ENCODE measurements at places on chromosomes 3 and 15.

DNA sequence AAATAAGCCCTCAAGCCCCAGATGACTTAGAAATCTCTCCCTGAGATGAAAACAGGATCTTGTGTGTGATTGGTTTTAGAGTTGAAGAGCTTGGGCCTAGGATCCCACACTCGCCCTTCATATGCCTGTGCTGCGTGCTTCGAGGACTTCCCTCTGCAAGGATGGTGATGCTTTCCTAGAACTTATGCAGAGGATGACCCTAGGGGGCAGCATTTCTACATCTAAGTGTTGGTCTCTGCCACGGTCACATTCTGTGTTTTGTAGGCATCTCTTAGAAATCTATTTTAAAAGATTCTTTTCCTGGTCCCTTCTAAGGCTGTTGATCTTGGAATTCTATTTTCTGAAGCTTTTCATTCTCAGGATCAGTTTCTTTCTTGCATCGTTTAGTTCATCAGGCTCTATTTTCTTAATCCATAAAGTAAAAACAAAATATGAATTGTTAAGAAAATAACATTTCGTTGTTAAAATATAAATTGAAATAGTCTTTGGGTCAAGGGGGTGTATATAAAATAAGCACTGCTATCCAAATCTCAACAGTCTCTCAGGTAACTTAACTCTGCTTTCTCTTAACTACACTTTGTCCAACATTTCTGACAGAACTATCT lies 45.7 kb downstream of the WDR76 start:
- DNase-seq, result no peak

DNA sequence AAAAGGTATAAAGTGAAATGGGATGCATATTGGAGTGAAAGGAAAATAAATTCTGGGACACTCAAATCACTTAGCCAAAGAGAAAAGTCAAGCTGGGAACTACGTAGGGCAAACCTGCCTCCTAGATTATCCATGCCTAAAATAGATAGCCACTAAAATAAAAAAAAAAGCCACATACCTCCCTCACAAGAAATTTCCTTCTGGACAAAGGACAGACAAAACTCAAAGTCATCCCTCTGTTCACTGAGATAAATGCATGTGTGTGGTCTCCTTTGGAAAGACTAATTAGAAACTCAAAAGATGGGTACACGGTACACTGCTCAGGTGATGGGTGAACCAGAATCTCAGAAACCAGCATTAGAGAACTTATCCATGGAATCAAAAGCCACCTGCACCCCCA lies 65.2 kb upstream of the MME start:
- DNase-seq, result no peak

- no peak for DNase-seq
Measured at GRCh38 chr3:21599890-21600289, 151.1 kb downstream of the ZNF385D start.

DNA sequence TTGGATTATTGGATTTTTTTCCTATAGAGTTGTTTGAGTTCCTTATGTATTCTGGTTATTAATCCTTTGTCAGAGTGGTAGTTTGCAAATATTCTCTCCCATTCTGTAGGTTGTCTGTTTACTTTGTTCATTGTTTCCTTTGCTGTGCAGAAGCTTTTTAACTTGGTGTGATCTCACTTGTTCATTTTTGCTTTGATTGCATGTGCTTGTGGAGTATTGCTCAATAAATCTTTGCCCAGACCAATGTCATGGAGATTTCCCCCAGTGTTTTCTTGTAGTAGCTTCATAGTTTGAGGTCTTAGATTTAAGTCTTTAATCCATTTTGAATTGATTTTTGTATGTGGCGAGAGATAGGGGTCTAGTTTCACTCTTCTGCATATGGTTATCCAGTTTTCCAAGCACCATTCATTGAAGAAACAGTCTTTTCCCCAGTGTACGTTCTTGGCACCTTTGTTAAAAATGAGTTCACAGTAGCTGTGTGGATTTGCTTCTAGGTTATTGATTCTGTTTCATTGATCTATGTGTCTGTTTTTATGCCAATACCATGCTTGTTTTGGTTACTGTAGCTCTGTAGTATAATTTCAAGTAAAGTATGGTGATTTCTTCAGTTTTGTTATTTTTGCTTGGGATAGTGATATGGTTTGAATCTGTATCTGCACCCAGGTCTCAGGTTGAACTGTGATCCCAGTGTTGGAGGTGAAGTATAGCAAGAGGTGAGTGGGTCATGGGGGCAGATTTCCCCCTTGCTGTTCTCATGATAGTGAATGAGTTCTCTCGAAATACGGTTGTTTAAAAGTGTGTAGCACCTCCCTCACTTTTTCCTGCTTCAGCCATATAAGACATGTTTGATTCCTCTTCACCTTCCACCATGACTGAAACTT lies 46.1 kb upstream of the TNFSF10 start:
- DNase-seq, result no peak

DNA sequence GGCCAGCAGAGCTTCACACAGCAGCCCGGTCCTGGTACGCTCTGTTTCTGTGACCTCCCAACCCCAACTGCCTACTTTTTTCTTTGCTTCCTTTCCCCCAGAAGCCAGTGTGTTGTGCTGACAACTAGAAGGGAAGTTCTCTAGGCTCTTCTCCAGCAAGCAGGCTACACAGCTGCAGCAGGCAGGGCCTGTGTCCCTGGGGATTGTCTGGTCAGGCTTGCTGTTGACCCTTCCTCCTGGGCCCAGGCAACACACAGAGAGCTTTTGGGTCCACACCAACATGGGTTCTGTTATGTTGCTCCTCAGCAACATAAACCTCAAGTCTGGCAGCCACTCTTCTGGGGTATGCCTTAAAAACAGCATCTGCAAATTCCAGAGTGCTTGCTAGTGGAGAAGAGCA lies 36.2 kb upstream of the TSPAN3 start:
- no peak for DNase-seq

- no peak for DNase-seq
Measured at GRCh38 chr3:114510201-114510600, 216.4 kb downstream of the TIGIT start.

DNA sequence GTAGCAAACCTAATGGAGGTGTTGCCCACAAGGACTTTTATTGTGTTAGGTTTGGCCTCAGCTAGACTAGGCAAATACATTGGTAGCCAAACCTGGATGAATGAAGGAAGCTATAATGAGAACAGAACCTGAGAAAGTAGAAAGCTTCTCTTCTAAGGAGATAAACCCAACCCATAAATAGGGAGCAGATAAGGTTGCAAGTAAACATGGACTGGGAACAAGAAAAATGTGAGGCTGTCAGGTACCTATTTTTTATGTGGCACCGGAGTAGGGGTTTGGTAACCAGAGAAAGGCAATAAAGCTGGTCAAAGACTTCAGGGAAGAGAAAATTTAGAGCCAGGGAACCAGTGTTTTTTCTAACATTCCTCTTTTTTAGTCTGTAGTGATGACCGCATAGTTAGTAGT lies 25.0 kb downstream of the ZNF654 start:
- DNase-seq, result no peak

DNA sequence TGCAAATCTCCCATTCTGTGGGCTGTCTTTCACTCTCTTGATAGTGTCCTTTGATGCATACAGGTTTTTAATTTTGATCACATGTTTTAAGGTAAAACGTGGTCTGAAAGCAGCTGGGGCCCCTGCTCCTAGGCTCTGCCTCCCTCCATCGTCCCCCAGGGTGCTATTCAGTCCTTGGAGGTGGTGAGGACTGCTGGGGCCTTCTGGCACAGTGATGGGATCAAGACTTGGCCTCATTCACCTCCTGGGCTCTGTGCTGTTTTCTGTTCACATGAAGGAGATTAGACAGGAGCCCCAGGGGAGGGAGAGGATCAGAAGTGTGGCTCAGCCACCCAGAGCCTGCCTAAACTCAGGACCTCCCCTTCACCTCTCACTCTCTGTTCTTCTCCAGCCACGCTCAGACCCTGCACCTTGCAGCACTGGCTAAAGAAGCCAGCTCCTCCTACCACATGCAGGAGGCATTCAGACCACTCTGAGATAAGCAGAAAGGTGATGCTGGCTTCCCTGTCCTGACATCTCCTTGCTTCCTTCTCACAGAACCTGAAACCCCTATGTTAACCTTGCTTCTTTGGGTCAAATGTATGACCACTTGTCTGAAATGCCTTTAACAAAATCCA lies 43.9 kb downstream of the PAQR5 start:
- no peak for DNase-seq

- no peak for DNase-seq
Measured at GRCh38 chr3:155872904-155873646, 2.6 kb downstream of the GMPS start.

DNA sequence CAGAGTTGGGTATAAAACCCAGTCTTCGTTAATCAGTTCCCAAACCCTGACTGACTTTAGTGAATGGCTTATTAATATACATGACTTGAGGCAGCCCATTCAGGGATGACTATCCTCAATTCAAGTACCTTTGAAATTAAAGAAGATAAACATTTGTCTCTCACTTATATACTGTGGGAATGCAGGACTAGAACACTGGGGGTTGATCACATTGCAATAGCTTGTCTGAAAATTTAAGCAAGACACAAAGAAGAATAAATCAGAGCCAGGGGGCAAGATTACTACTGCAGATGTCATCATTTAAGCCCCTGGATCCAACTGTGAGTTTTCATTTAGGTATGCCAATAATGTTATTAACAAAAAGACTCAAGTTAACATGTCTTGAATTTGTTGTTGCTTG lies 647.7 kb downstream of the ZPLD1 start:
- DNase-seq, result no peak

- no peak for DNase-seq
Measured at GRCh38 chr15:100778831-100779288, 100.8 kb upstream of the ALDH1A3 start.

GRCh38 chr3:55161231-55161630 lies 233.4 kb upstream of the LRTM1 start:
- no peak for DNase-seq

DNA sequence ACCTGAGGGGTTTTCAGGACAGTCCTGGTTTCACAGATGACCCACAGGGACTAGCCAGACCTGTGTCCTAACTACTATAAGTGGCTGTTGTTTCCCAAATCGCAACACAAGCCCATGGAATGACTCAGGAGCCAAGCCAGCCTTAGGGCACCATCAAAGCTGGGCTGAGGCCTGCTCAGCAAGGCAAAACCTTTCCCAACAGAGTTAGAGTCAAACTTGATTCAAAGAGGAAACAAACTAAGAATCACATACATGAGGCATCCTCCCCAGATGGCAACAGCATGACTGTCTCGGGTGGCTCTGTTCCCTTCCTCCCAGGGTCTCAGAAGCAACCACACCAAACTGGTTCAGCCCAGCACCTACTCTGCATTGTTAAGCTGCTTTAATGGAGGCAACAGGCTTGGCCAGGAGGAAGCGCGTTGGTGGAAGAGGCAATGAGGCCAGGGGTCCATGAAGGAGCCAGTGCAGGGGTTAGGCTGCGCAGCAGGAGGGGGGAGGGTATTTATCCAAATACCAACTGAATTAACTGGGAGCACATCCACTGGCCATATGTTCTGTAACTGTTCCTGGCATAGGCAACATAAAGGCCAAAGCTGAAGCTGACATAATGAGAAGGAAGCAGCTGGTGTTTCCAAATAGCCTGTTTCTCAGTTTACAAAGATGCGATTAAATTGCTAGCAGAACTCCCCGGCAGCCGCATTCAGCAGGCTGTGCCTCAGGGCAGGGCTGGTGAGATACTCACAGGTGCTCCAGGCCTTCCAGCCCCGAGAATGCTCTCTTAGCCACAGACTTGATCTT lies 102.4 kb downstream of the LRIG1 start:
- no peak for DNase-seq

DNA sequence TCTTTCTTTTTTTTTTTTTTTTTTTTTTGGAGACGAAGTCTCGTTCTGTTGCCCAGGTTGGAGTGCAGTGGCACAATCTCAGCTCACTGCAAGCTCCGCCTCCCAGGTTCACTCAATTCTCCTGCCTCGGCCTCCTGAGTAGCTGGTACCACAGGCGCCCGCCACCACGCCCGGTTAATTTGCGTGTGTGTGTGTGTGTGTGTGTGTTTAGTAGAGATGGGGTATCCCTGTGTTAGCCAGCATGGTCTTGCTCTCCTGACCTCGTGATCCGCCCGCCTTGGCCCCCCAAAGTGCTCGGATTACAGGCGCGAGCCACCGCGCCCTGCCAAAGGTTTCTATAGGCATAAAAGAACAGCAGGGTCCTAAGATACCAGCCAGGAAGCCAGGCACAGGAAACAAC lies 261.0 kb upstream of the CCDC54 start:
- no peak for DNase-seq

DNA sequence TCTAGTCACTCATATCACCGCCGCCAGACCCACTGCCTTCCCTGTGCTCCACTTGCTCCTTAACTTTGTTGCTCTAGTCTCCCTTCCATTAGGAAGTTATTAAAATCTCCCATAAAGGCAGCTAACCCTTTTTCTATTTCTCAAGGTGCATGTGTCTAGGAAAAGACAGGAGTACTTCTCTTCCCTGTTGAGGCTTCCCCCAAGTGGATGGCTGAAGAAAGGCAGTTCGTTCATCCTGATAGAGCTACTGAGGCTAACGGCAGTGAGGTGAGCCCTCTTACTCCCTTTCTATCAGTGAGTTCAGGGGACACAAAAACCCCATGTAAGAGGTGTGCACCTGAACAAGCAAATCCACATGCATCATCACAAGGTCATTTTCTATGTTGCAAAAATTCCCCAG lies 397.8 kb downstream of the IGSF11 start:
- no peak for DNase-seq

DNA sequence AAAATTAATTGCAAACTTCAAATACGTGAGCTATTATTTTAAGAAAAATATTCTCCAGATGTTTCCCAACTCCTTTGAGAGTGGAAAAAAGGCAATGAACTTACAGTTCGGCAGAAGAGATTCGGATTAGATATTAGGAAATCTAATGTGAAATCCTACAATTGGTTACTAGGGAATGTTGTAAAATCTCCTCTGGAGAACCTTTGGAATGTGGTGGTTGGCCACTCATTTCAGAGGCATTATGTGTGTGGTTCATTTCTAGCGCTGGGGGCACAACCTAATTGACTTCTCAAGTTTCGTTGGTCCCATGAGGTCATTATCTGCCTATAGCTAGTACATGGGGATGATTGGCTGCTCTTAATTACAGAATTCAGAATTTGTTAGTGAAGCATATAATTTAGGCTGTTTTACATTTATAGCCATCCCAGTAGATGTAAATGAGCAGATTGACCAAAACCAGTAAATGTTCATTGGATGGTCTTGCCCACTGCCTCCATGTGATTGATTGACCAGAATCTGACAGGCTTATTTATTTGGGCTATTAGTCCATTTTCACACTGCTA lies 34.6 kb upstream of the CMSS1 start:
- DNase-seq, result no peak

Measured in central memory CD8-positive, alpha-beta T cell (primary cell).